ENCODE measurements at places on chromosomes 4 and X.

DNA sequence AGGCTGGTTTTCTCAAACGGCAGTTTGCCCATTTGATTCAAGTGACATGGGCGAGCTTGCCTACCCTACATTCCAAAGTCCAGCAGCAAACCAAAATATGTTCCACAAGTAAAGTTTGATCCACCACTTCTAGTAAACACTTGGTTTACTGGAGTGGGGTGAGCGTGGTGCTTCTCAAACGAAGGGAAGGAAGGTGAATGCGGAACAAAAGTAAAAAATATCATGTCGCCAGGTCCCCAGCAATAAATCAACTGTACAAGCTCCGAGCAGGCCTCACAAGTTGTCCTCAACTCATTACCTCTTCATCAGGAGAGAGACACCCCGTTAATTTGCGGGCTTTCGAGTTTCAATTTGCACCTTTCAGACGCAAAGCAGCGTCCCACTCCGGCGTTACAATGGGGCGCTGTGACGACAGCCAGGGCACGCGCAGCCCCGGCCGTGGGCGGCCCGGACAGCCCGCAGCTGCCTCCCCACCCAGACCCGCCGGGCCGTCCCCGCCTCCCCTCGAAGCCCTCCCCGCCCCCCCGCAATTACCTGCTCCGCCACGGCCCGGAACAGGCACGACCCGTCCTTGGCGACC lies 1.0 kb downstream of the OTUD4 start:
- peak overlapping the region; percentile 89 for H3K27ac ChIP-seq
- H3K36me3 ChIP-seq = no peaks in the 10 kb centered on the region
- H3K4me3 ChIP-seq = peak overlapping the region; percentile 70
- peak; percentile 59 for DNase-seq

- no peak for DNase-seq
- H3K27me3 ChIP-seq = no peaks in the 10 kb centered on the region
- peaks cover 6% of the 10 kb centered on the region for H3K4me1 ChIP-seq
- H3K36me3 ChIP-seq = no peaks in the 10 kb centered on the region
- H3K27ac ChIP-seq = peak overlapping the region; percentile 6
These were observed 15.7 kb downstream of the OFD1 start for GRCh38 chrX:13750204-13750603.

- peaks cover 32% of the 10 kb centered on the region for H3K27me3 ChIP-seq
- no peak for DNase-seq
- H3K27ac ChIP-seq = no peak overlapping the region
- H3K36me3 ChIP-seq = no peaks in the 10 kb centered on the region
- no peak overlapping the region for H3K4me3 ChIP-seq
- H3K4me1 ChIP-seq = no peaks in the 10 kb centered on the region
These were observed 33.2 kb downstream of the PPP2R2C start for GRCh38 chr4:6439120-6439762.

DNA sequence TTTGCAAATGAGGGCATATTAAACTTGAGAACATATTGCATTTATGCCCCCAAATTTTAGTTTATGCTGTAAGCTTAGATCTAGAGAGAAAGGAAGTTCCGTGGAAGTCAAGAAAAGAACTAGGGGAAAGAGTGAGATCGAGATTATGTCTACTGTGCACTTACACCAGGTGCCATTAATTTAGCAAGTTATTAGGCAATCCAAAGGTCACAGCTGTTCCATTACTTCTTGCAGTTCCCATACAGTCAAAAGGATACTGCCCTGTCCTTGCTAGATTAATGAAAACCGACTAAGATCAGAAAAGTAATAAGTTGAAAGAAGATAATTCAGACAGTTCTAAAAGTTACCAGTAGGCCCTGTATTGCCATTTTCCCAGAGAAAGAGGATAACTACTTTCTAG lies 49.3 kb upstream of the SLC7A11 start:
- H3K27ac ChIP-seq = no peak overlapping the region
- no peak overlapping the region for H3K4me3 ChIP-seq
- no peaks in the 10 kb centered on the region for H3K27me3 ChIP-seq
- no peak for DNase-seq

- H3K4me3 ChIP-seq = no peak overlapping the region
- DNase-seq = no peak
- no peaks in the 10 kb centered on the region for H3K36me3 ChIP-seq
- H3K27ac ChIP-seq = no peak overlapping the region
- H3K4me1 ChIP-seq = peaks cover 2% of the 10 kb centered on the region
These were observed 42.5 kb downstream of the LAMP2 start for GRCh38 chrX:120426599-120426998.

GRCh38 chr4:87370068-87370467 lies 20.9 kb downstream of the HSD17B11 start:
- no peak overlapping the region for H3K4me3 ChIP-seq
- H3K36me3 ChIP-seq = peaks cover 56% of the 10 kb centered on the region

DNA sequence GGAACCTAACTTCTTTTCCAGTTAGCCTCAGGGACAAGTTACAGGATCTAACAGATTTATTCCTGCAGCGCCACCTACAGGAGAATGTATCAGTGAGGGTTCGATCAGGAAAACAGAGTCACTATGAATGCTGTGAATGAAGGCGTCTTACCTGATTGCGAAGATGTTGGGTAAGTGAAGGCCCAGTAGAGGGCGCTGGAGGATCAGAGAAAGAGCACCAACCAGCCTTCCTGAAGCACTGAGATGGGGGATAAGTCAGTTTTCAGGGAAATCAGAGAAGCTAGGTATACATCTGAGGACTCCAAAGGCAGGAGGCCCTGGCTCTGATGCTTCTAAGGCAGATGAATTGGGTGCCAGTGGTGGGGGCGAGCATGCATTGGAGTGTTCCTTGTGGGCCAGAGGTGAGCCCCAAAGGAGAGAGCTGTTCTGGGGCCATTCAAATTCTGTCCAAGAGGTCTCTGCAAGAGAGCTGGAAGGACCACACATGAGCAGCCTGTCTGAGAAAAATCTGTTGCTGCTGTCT lies 169.9 kb upstream of the AADAT start:
- H3K4me1 ChIP-seq = no peaks in the 10 kb centered on the region
- no peak for DNase-seq
- H3K36me3 ChIP-seq = no peaks in the 10 kb centered on the region
- H3K4me3 ChIP-seq = no peak overlapping the region
- no peak overlapping the region for H3K27ac ChIP-seq

GRCh38 chr4:26343038-26343398 lies 22.2 kb downstream of the RBPJ start:
- H3K27me3 ChIP-seq = no peaks in the 10 kb centered on the region
- H3K4me3 ChIP-seq = no peak overlapping the region
- H3K27ac ChIP-seq = no peak overlapping the region
- no peaks in the 10 kb centered on the region for H3K36me3 ChIP-seq
- peaks cover 2% of the 10 kb centered on the region for H3K4me1 ChIP-seq

DNA sequence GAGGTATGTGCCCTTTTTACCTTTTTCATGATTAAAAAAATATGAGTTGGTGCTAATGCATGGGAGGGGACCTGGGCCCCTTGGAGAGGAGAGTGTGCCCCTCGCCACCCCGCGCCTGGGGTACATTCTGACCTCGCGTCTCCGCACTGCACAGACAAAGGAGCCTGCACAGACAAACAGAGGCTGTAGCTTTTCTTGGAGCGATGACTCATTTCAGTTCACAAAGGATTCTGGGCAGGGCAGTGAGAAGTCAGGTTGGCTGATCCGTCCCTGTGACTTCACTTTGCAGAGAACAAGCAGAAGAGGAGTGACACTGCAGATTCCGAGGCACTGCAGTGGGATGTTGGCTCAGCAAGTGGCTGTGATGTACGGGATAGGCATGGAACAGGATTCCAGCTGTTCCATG lies 82.9 kb downstream of the STOX2 start:
- no peaks in the 10 kb centered on the region for H3K4me1 ChIP-seq
- H3K27me3 ChIP-seq = peaks cover 12% of the 10 kb centered on the region
- H3K4me3 ChIP-seq = no peak overlapping the region
- H3K27ac ChIP-seq = no peak overlapping the region
- no peaks in the 10 kb centered on the region for H3K36me3 ChIP-seq
- DNase-seq = no peak

DNA sequence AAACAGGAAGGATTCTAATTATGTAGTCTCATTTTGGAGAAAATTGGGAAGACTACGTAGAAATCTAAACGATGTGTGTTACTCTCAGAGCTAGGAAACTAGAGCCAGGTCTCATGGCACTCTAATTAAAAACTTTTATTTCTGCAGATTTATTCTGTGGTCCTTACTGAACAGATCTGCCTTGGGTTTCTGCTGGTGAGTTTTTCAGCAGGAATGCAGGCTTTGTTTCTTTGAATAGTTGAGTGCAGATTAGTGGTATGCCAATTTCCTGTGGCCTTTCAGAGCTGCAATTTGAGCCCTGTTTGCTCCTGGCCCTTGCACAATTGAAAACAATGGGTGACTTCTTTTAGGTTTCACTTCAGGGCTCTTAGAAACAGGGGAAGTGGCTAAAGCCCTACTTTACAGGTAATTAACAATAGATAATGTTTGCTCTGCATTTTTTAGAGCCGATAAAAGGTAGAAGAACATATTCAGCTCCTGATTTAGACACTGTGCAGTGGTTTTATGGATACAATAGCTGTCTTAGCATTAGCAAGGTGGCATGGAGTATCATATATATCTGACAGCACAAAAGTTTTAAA lies 21.8 kb downstream of the SPRY1 start:
- no peak for DNase-seq
- H3K27me3 ChIP-seq = no peaks in the 10 kb centered on the region
- H3K4me1 ChIP-seq = peaks cover 11% of the 10 kb centered on the region

DNA sequence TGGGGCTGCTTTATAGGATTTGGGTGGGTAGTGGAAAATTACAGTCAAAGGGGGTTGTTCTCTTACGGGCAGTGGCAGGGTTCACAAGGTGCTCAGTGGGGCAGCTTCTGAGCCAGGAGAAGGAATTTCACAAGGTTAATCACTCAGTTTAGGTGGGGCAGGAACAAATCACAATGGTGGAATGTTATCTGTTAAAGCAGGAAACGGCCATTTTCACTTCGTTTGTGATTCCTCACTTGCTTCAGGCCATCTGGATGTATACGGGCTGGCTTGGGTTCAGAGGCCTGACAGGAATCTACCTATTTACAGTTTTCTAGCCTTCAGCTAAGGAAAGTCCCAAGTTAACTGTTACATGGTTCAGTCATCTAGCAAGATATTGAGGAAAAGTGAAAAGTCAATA lies 1003.5 kb downstream of the STPG2 start:
- H3K27me3 ChIP-seq = no peaks in the 10 kb centered on the region
- no peaks in the 10 kb centered on the region for H3K4me1 ChIP-seq
- DNase-seq = no peak
- H3K27ac ChIP-seq = no peak overlapping the region

- H3K36me3 ChIP-seq = no peaks in the 10 kb centered on the region
- peak overlapping the region; percentile 65 for H3K27ac ChIP-seq
- no peaks in the 10 kb centered on the region for H3K27me3 ChIP-seq
- peaks cover 45% of the 10 kb centered on the region for H3K4me1 ChIP-seq
- peak overlapping the region; percentile 17 for H3K4me3 ChIP-seq
These were observed 34.7 kb downstream of the VSIG4 start for GRCh38 chrX:66004928-66005829.

DNA sequence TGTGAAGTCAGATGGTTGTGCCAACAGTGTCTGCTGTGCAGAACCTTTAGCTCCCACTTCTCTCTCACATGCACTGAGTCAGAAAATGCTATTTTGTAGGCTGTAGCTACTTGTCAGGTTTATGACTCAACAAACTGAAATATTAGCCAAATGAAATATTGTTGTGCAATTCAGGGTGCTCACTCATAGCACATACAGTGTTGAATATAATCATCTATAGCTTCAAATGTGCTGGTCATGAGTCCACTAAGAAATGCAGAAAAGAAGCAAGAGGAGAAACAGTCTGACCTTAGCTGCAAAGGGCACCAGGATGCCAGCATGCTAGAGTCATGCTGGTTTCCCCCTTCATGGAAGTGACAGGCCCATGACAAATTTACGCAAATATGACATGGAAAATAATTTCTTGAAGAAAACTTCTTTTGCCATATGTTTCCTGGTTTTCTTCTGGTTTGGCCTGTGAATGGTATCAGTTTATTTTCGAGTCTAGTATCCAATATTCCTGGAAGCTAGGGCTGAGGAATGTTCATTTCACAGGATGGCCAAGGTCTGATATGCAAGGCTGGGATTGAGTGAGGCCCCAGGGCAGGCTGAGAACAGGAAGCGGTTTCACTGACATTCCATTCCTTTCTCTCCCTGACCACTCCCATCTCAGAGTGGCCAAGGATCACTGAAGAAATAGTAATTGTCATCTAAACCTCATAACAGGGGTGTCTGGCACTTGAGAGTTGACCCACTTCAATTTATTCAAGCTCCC lies 10.3 kb upstream of the CXCL2 start:
- no peak overlapping the region for H3K4me3 ChIP-seq
- H3K36me3 ChIP-seq = no peaks in the 10 kb centered on the region
- no peaks in the 10 kb centered on the region for H3K27me3 ChIP-seq
- DNase-seq = no peak

- peaks cover 12% of the 10 kb centered on the region for H3K4me1 ChIP-seq
- peak overlapping the region; percentile 58 for H3K4me3 ChIP-seq
These were observed 793 bp downstream of the TSPAN7 start for GRCh38 chrX:38561951-38562719.

GRCh38 chrX:25275159-25275558 lies 259.4 kb upstream of the ARX start:
- H3K4me1 ChIP-seq = no peaks in the 10 kb centered on the region
- no peaks in the 10 kb centered on the region for H3K27me3 ChIP-seq
- H3K27ac ChIP-seq = no peak overlapping the region
- no peak for DNase-seq
- no peak overlapping the region for H3K4me3 ChIP-seq

DNA sequence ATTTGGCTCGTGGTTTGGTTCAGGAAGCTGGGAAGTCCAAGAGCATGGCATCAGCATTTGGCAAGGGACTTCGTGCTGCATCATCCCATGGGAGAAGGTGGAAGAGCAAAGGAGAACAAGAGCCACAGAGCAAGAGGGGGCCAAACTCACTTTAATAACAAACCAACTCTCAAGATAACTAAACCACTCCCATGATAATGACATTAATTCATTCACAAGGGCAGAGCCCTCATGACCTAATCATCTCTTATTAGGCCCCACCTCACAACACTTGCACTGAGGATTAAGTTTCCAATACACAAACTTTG lies 113.4 kb upstream of the ATXN3L start:
- no peak overlapping the region for H3K4me3 ChIP-seq
- no peaks in the 10 kb centered on the region for H3K36me3 ChIP-seq
- H3K27me3 ChIP-seq = no peaks in the 10 kb centered on the region
- H3K4me1 ChIP-seq = no peaks in the 10 kb centered on the region

- peak; percentile 13 for DNase-seq
- peak within 1 kb of the TSS; percentile 36 for H3K4me3 ChIP-seq
- no peaks in the 10 kb centered on the region for H3K27me3 ChIP-seq
- peaks cover 2% of the 10 kb centered on the region for H3K4me1 ChIP-seq
- no peaks in the 10 kb centered on the region for H3K36me3 ChIP-seq
These were observed at the start of gene MAPK10 for GRCh38 chr4:86359944-86360478. Gene MAPK10 (minus strand): TSS chr4:86360053.

DNA sequence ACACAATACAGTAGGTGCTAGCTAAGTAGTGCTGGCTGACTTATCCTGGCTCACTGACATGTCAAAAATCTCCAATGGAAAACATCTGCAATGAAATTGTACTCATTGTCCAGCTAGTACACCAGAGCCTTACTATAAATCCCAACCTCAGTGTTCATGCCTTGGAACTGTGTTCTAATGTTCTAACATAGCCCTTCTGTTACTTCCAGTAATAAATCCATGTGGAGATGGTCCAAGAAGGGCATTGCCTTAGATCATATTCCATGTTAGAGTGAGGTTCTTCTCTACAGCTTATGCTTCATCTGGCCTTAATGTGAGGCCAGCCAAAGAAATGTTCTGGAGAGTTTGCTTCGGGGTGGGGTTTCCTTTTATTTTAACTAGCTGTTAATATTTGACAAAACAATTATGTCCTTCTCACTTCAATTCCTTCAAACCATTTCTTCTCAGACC lies 25.1 kb downstream of the ENOX2 start:
- DNase-seq = no peak
- H3K27me3 ChIP-seq = no peaks in the 10 kb centered on the region
- H3K36me3 ChIP-seq = no peaks in the 10 kb centered on the region
- peaks cover 2% of the 10 kb centered on the region for H3K4me1 ChIP-seq
- no peak overlapping the region for H3K27ac ChIP-seq
